HL-60 (cell line): ENCODE measurements at places on chromosomes 11 and 22.

GRCh38 chr11:123729602-123730001 lies 11.9 kb downstream of the ZNF202 start:
- DNase-seq = no peak

DNA sequence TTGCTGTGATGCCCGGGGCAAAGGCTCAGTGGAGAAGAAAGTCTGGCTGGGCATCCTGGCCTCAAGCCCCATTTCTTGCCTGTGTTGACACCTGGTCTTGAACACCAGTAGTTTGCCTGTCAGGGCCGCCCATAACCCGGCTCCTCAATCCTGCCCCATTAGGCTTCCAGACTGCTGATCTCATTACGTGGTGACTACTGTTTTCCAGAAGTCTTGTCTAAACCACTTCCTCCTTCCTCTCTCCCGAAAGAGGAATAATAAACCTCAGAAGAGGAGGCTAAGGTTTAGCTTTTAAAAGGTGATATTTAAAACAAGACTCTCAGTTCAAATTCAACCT lies 97.7 kb downstream of the CD44 start:
- no peak for DNase-seq

DNA sequence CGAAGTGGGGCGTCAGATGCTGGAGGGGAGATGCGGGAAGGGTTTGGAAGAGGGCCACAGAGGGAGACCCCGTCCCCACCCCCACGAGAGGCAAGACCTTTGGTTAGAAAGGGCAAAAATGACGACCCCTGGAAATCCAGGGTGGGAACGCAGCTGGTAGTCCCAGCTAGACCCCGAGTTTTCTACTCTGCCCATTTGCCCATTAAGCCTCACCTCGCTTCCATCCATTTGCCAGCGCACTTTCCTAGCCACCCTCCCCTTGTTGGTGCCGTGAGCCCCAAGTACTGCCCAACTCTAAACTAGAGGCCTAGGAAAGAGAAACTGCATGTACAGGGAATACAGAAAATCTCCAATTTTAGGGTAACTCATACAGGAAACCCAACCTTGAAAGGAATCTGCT lies 370 bp downstream of the DDX25 start:
- DNase-seq = no peak

DNA sequence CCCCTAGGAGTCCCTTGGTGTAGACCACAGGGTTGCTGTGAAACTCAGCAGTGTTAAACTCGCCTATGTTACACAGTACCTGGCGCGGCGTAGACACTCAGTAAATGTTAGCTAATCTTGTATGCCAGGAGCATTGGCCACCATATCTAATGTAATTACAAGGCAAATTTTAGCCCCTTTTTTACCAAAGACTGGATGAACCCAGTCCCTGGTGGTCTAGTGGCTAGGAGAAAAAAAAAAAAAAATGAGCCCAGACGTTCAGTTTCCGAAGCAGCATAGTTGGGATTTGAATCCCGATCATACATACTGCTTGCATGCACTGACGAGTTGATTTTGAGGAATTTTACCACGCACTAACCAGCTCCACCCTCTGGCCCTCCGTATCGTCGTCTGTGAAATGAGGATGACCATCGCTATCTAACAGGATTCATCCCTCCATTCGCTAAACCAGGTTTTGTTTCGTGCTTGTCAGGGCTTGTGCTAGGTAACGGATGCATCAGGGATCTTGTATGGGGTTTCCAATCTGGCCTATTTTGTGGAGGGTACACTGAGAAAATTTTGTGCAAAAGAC lies 688 bp downstream of the PTS start:
- DNase-seq = no peak

DNA sequence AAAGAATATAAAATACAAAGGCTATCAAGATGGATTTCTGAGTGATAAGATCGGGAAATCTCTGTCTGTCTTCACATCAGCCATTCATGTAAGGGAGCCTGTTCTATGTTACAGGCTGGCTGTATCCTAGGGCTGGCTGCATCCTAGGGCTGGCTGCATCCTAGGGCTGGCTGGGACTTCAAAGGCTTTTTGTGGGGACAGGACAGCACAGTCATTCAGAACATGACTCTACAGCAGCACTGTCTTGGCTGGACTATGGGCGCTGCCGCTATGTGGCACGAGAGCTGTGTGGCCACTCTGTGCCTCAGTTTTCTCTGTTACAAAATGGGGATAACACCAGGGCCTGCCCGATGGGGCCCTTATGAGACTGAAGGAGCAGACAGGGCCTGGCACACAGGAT lies 10.2 kb downstream of the ADAMTS8 start:
- DNase-seq = no peak

GRCh38 chr11:3165152-3165705 lies at the start of gene OSBPL5:
Gene OSBPL5 (minus strand): TSS chr11:3165310. CDS start chr11:3129148, 36,162 bp downstream.
- DNase-seq = peak; percentile 71

- DNase-seq = no peak
These were observed 36.7 kb upstream of the RIC3 start for GRCh38 chr11:8205566-8205965.

DNA sequence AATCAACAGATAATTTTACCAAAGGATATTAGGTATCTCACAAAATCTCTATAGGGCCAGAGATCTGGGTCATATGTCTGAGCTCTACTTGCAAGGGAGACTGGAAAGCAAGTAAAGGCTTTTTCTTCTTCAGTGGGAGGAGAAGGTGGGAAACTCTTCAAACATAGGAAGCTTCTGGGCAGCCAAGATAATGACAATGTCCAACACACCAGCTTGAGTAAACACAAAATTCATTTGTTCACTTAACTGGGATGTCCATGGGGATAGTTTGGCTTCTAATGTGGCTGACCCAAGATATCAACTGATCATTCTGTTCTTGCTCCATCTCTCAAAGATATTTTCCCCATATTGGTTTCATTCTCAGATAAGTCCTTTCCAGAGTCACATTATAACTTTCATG lies 37.4 kb downstream of the OR2AT4 start:
- DNase-seq = no peak

DNA sequence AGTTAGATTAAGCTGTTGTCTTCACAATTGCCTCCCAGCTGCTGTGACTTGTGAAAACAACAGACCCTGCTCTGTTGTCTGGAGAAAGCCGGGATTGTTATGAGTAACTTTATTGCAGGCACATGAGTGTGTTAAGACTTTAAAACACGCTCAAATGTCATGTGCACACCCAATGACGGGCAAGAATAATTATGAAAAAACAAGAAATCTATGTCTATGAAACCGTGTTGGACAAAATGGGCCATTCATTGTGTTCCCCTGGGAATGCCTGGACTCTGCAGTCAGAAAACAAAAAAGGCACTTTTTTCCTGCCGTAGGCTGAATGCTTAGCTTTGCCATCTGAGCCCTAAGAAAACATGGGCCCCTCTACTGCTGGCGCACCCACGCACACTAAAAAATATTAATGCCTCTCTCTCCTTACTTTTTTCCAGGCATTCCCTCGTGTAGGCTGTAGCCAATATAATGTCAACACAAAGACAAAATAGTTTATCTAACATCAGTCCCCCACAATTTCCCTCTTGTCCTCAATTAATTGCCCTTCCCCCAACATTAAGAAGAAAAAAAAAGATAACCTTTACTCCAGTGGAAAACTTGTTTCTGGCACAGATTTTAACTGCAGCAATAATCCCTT lies 207.9 kb downstream of the SOX6 start:
- no peak for DNase-seq

DNA sequence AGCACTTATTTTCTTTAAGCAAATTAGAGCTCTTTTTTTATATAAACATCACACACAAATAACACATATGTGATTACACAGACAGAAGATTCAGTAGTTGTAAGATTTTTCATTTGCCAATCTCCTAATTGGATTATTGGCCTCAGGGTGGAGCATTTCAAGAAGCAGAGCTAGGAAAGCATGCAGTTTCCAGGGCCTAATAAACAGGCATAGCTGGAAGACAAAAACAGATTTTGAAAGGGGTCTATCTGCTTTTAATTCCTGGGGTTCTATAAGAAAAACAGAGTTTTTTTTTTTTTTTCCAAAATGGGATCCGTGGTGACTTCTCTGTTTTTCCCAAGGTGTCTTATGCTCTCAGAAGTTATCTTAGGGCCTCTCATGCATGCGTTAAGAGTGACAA lies 7.6 kb upstream of the FOLR3 start:
- DNase-seq = no peak

GRCh38 chr11:60915248-60915914 lies 1.4 kb downstream of the TMEM109 start:
- peak; percentile 41 for DNase-seq

DNA sequence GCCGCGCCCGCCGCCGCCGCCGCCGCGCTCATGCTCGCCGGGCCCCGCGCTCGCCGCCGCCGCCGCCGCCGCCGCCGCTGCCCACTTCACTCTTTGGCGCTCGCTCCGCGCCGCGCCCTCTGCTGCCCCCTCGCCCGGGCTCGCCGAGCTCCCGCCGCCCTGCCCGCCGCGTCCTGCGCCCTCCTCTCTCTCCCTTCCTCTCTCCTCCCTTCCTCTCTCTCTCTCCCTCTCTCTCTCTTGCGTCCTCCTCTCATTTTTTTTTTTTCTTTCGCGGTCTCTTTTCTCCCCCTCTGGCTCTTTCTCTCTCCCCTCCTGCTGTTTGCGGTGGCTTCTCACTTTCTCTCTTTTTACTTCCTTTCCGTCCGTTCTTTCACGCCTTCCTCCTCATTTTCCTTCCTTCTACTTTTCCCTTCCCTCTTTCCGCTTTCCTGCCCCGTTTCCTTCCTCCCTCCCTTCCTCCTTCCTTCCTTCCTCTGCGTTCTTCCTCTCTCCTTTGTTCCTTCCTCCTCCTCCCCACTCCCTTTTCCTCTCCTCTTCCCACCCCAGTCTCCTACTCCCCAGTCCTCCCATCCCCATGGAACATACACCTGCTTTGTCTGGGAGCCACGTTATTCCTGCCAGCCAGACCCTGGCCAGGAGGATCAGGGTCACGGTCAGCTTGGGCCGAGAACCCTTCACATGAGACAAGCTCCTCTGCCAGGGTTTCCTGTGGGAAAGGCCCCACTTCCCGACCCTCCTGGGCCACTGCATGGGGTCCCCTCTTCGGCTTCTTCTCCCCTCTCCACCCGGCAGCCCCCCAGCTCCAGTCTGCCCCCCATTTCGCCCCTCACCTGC lies 19.3 kb upstream of the SHISAL1 start:
- DNase-seq = peak; percentile 20
